Left ventricle myocardium inferior (tissue), 1 donor: ENCODE measurements at places on chromosomes 7 and 10.
A peak's percentile ranks its signal among the peaks of the same experiment; 100 is the strongest.

- H3K4me1 ChIP-seq: peaks cover 24% of the 10 kb centered on the region
- no peak overlapping the region for H3K4me3 ChIP-seq
- H3K27me3 ChIP-seq: no peaks in the 10 kb centered on the region
- H3K36me3 ChIP-seq: no peaks in the 10 kb centered on the region
- DNase-seq: no peak
- H3K27ac ChIP-seq: peak overlapping the region; percentile 42
These were observed 126.0 kb downstream of the PARD3 start for GRCh38 chr10:34689053-34689452.

DNA sequence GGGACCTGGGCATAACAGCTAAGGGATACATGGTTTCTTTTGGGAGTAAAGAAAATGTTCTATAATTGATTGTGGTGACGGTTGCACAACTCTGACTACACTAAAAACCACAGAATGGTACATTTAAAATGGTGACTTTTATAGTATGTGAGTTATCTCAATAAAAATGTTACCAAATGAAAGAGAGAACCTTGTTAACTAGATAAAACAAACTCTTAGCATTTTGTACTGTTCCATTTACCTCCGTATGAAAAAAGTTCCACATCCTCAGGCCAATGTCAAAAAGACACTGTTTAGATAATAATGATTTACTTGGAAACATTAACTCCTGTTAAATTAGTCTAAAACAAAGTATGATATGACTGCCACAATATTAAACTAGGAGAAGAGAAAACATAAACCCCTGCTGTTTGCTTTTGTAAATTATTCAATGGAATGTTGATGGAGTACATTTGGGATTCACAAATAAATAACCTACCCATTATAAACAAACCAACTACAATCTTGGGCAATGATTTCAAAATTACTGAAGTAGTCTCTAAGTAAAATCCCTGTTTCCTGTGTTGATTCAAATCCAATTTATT, 60.7 kb downstream of the SMURF1 start:
- peaks cover 33% of the 10 kb centered on the region for H3K4me1 ChIP-seq
- no peak overlapping the region for H3K27ac ChIP-seq
- no peak overlapping the region for H3K4me3 ChIP-seq

DNA sequence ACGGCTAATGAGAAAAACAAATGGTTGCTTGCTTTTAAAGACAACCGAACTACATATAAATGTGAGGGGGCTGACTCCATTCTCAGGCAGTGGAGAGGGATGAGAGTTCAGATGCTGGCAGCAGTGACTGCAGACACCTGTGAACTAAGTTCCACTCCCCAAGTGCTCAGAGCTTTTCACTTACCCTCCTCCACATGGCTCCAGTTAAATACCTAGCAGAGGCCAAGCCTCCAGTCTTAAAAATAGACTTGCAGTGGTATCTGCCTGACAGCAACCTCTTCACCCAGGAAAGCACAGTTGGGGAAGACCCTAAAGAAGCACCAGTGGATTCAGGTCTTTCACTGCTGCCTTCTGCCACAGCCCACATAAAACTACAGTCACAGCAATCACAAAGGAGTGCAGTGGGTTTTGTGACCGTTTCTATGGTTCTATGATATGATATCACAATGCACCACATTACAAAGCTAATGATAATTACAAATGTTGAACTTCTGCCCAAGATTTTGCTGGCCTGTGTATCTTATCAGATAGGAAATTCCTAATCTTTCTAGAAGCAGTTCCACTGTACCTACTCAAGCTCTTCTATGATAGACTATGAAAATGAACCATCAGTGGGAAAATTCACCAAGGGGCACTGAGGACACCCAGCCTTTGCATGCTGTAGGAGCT, 3.3 kb upstream of the ABLIM1 start:
- DNase-seq: no peak
- H3K27ac ChIP-seq: peak overlapping the region; percentile 88
- H3K27me3 ChIP-seq: no peaks in the 10 kb centered on the region
- H3K4me3 ChIP-seq: no peak overlapping the region

DNA sequence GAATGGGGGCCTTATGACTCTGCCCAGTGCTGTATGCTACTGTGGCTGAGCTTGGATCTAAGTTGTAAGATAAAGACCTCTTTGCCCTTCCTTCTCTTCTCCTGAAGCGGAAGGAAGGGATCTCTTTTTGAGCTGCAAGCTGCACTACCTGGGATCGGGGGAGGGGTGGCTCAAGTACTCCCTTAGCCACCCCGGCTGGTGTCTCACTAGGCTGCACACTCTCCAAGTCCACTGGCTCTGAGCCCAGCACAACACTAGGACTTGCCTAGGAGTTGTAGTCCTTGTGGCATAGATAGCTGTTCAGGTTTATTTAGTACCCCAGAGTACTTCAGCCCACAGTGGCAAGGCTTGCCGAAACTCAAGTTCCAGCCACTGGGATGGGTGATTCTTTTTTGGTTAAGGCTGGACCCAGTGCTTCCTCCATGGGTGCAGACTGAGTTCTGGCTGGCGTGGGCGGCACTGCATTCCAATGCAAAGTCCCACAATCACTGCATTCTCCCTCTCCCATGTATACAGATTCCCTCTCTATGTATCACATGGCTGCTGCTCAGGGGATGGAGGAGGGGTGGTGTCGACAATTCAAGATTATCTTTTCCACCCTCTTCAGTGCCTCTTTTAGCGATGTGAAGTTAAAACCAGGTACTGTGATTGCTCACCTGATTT, 76.2 kb upstream of the SLC25A13 start:
- H3K27me3 ChIP-seq: no peaks in the 10 kb centered on the region
- H3K27ac ChIP-seq: no peak overlapping the region
- H3K4me3 ChIP-seq: no peak overlapping the region
- DNase-seq: no peak
- peaks cover 12% of the 10 kb centered on the region for H3K4me1 ChIP-seq
- H3K36me3 ChIP-seq: no peaks in the 10 kb centered on the region

- H3K4me3 ChIP-seq: peak overlapping the region; percentile 53
- DNase-seq: peak; percentile 54
- peak overlapping the region; percentile 86 for H3K27ac ChIP-seq
- H3K4me1 ChIP-seq: peaks cover 62% of the 10 kb centered on the region
These were observed 34.8 kb downstream of the KLF6 start for GRCh38 chr10:3750006-3750816.

DNA sequence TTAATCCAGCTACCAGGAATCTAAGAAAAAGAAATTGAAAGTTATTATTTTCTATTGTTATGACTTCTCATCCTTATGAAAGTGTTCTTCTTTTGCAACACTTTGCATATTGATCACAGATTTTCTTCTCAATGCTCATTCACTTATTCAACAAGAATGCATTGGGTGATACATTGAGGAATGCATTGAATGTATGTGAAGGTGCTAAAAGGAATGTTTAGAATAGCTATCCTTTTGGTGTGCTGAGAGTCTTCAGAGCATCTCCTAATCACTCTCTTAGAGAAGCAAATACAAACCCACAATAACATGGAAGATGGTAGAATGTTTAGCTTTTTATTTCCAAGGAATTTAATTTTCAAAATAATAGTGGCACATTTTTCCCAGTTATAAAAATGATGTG, 122.1 kb upstream of the KMT2E start:
- H3K27ac ChIP-seq: no peak overlapping the region
- H3K27me3 ChIP-seq: no peaks in the 10 kb centered on the region
- no peaks in the 10 kb centered on the region for H3K36me3 ChIP-seq
- H3K4me1 ChIP-seq: no peaks in the 10 kb centered on the region
- no peak for DNase-seq
- no peak overlapping the region for H3K4me3 ChIP-seq

- no peak for DNase-seq
- peaks cover 25% of the 10 kb centered on the region for H3K27me3 ChIP-seq
- no peak overlapping the region for H3K4me3 ChIP-seq
- no peak overlapping the region for H3K27ac ChIP-seq
These were observed 17.2 kb upstream of the FXYD4 start for GRCh38 chr10:43354330-43354635.

DNA sequence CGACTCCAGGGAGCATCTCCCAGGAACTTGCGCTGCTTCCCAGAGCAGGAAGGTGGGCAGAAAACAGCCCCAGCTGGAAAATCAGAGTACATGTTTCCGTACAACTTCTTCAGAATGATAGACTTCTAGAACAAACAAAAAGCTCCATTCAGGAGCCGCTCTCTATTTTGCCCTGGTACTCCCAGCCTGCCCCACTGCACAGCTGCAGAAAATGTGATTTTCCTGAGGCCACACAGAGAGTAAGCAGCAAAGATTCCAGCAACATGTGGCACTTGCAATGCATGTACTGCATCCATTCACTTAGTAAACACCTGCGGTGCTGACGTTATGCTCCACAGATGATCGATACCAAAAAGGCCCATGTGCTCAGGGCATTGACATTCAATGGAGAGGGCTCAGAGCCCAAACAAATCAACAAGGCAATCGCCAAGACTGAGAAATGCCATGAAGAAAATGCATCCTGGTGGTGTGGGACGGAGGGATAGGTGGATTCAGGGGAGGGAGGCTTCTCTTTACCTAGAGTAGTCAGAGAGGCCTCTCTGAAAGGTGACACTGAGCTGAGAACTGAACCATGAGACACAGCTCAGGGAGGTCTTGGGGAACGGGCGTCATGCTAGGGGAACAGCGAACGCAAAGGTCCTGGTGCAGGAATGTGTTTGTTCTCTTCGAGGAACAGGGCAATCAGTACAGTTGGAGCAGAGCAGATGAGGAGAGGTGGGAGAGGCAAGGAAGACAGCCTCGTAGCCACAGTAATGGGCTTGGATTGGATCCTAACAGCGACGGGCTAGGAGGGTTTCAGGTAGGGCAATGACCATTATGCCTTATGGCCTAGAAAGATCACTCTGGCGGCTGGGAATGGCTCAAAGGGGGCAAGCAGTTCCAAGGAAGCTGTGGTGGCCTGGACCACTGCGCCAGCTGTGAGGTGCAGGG, 35.3 kb upstream of the DUSP5 start:
- DNase-seq: no peak
- no peak overlapping the region for H3K4me3 ChIP-seq
- H3K4me1 ChIP-seq: peaks cover 29% of the 10 kb centered on the region
- no peaks in the 10 kb centered on the region for H3K36me3 ChIP-seq
- H3K27ac ChIP-seq: no peak overlapping the region
- no peaks in the 10 kb centered on the region for H3K27me3 ChIP-seq

- H3K4me3 ChIP-seq: no peak overlapping the region
- no peaks in the 10 kb centered on the region for H3K36me3 ChIP-seq
- H3K27me3 ChIP-seq: peaks cover 83% of the 10 kb centered on the region
- H3K4me1 ChIP-seq: no peaks in the 10 kb centered on the region
- DNase-seq: no peak
These were observed 440.1 kb downstream of the TCERG1L start for GRCh38 chr10:130871406-130871805.

- H3K4me1 ChIP-seq: peaks cover 37% of the 10 kb centered on the region
- H3K4me3 ChIP-seq: no peak overlapping the region
- H3K27ac ChIP-seq: no peak overlapping the region
- H3K36me3 ChIP-seq: no peaks in the 10 kb centered on the region
- H3K27me3 ChIP-seq: no peaks in the 10 kb centered on the region
These were observed 207.6 kb downstream of the SKIDA1 start for GRCh38 chr10:21317902-21318301.

GRCh38 chr10:103149991-103150622, 43.0 kb downstream of the NT5C2 start:
- H3K4me1 ChIP-seq: peaks cover 82% of the 10 kb centered on the region
- DNase-seq: no peak
- H3K4me3 ChIP-seq: no peak overlapping the region
- H3K27me3 ChIP-seq: no peaks in the 10 kb centered on the region
- no peaks in the 10 kb centered on the region for H3K36me3 ChIP-seq

DNA sequence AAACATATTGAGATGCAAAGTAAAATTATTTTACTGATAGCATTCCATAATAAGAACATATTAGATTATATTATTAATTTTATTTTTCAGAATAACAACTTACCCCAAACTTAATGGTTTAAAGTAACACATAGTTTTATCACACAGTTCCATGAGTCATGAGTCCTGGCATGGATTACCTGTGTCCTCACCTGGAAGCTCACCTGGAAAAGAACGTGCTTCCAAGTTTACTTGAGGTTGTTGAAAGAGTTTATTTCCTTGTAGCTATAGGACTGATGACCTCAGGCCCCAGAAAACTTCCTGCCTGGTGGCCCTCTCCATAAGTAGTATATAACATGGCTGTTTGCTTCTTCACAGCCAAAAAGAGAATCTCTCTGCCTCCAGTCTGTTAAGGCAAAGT, 254.6 kb downstream of the TFEC start:
- H3K27ac ChIP-seq: no peak overlapping the region
- H3K4me1 ChIP-seq: no peaks in the 10 kb centered on the region
- no peak overlapping the region for H3K4me3 ChIP-seq
- H3K27me3 ChIP-seq: peaks cover 4% of the 10 kb centered on the region
- no peaks in the 10 kb centered on the region for H3K36me3 ChIP-seq

DNA sequence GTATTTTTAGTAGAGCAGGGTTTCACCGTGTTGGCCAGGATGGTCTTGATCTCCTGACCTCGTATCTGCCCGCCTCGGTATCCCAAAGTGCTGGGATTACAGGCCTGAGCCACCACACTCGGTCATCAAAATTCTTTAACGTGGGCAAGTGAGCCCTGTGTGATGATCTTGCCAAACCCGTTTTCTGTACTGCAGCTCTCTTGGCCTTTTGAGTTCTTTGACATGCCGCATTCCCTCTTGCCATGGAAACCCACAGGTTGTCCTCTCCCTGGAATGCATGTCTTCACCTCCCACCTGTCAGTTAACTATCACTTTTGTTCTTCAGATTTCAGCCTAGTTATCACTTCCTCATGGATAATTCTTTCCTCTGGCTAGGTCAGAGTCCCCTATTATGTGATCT, 5.0 kb downstream of the NUP205 start:
- no peak overlapping the region for H3K27ac ChIP-seq
- no peak overlapping the region for H3K4me3 ChIP-seq
- no peaks in the 10 kb centered on the region for H3K36me3 ChIP-seq

DNA sequence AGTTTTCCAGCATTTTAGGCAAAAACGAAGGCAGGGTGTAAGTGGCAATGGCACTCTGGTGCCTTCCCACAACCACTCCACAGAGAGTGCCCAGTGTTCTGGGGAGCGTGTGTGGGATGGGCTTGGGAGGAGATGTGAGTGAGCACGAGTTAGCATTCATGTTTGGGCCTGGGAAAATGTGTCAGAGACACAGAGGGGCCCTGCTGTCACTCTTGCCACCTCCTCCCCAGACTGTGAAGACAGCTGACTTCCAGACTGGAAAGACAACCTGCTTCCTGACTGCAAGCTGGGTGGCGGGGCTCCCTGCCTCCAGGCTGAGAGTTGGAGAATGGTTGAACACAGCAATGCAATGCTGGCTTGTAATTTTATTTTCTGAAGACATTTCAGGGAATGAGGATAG, 454.5 kb upstream of the ZMIZ1 start:
- H3K36me3 ChIP-seq: no peaks in the 10 kb centered on the region
- H3K4me1 ChIP-seq: peaks cover 8% of the 10 kb centered on the region
- H3K27me3 ChIP-seq: no peaks in the 10 kb centered on the region
- DNase-seq: no peak
